ENCODE measurements at places on chromosomes 3 and 15. TPM values are rescaled to one million over a fixed set of nuclear protein-coding genes. Genes with fewer than 3 reads are reported as not detected.

DNA sequence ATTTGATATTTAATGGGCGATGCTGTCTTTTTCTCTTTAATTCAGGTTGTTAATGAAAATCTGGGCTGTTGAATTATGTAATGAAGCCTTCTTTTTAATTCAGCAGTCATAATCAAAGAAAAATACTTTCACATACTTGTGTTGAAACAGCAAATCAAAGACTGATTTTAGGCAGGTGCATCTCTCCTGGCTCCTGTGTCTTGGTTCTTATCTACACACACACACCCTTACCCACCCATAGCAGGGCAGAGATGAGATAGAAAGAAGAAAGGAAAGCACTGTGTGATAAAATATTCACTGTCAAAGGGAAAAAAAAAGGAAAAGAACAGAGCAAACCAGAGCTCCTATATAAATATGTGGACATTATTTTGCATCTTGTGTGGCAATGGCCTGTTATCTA lies 130.6 kb upstream of the CGNL1 start:
- no peaks in the 10 kb centered on the region for H3K4me1 ChIP-seq
- no peaks in the 10 kb centered on the region for H3K27me3 ChIP-seq
- no peak for DNase-seq
- H3K27ac ChIP-seq, result no peak overlapping the region

DNA sequence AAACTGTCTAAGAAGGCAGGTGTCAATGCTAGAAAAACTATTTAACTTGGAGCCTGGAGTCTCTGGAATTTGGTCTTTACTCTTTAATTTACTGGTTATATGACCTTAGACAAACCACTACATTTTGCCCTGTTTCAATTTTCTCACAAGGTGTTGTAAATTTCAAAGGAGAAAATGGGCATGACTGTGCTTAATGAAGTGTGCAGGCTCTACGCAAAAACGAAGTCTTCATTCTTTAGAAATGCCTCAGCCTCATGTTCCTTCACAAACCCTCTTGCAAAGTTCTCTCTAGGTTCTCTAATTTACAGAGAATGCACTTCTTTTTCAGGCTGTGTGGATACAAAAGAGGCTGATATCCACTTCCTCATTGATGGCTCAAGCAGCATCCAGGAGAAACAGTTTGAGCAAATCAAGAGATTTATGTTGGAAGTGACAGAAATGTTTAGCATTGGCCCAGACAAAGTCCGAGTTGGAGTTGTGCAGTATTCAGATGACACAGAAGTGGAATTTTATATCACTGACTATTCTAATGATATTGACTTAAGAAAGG lies 39.1 kb downstream of the COL6A5 start:
- no peaks in the 10 kb centered on the region for H3K36me3 ChIP-seq
- H3K27ac ChIP-seq, result no peak overlapping the region
- H3K4me3 ChIP-seq, result no peak overlapping the region
- no peaks in the 10 kb centered on the region for H3K4me1 ChIP-seq
- no peaks in the 10 kb centered on the region for H3K27me3 ChIP-seq
- DNase-seq, result no peak

Gene SAXO2
- total RNA-seq, result 22.8 TPM

Gene STRIT1
- total RNA-seq, result not detected

GRCh38 chr3:83625261-83625660 lies 1333.5 kb upstream of the CADM2 start:
- H3K4me1 ChIP-seq, result no peaks in the 10 kb centered on the region
- no peak for DNase-seq
- H3K4me3 ChIP-seq, result no peak overlapping the region

- H3K36me3 ChIP-seq, result peaks cover 13% of the 10 kb centered on the region
- no peaks in the 10 kb centered on the region for H3K27me3 ChIP-seq
- H3K4me3 ChIP-seq, result no peak overlapping the region
- peak; percentile 89 for DNase-seq
- no peaks in the 10 kb centered on the region for H3K4me1 ChIP-seq
Measured at GRCh38 chr15:75661100-75661755, 13.5 kb downstream of the SNX33 start.

DNA sequence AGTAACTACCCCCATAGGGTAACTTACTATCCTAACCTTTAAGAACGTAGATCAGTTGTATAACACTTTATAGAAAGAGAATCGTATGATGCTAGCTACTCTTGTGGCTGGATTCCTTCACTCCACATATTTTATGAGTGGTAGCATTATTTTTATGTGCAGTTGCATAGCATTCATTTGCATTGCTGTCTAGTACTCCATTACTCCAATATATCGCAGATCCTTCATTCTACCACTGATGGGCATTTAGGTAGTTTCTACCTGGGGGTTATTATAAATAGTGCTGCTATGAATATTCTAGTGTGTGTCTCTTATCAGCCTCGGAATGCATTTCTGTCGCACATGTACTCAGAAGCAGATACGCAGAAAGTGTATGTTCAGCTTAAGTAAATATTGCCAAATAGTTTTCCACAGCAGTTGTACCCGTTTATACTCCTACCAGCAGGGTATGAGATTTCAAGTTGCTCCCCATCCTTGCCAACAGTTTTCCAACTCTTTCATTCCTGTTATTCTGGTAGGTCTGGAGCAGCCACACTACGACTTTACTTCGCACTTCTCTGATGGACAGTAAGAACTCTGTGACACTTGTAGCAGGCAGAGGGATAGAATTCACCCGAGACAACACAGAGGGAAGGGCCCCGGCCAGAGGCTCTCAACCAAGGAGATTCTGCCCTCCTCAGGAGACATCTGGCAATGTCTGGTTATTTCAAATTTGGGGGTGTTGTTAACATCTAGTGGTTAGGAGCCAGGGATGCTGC lies 9.8 kb upstream of the VGLL4 start:
- no peak overlapping the region for H3K4me3 ChIP-seq
- H3K27ac ChIP-seq, result no peak overlapping the region
- peak; percentile 65 for DNase-seq
- H3K36me3 ChIP-seq, result no peaks in the 10 kb centered on the region
- no peaks in the 10 kb centered on the region for H3K27me3 ChIP-seq

- peaks cover 4% of the 10 kb centered on the region for H3K4me1 ChIP-seq
- no peak overlapping the region for H3K4me3 ChIP-seq
- H3K27ac ChIP-seq, result no peak overlapping the region
- DNase-seq, result no peak
- no peaks in the 10 kb centered on the region for H3K36me3 ChIP-seq
Measured at GRCh38 chr15:68239025-68239424, 9.5 kb upstream of the CLN6 start.

DNA sequence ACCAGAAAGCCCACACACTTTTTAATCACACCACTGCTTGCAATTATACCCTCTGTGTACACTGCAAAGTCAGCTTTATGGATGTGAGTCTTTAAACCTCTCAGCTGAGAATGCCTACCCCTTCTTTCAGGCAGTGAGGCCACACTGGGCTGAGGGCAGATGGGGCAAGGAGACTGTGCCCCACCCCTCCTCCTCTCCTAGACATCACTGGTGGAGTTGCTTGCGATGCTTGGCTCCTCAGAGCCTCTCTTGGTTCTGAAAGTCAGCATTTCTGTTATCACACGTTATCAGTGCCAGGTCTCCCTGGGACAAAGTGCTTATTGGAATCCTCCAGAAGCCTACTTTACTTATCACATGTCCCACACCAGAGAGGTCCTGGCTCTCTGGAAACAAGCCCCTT lies 128.2 kb downstream of the ZNF621 start:
- H3K27me3 ChIP-seq, result peaks cover 42% of the 10 kb centered on the region
- H3K27ac ChIP-seq, result no peak overlapping the region
- no peaks in the 10 kb centered on the region for H3K4me1 ChIP-seq

Gene ZKSCAN7
- 15.5 TPM for total RNA-seq

Gene MRAS
- total RNA-seq, result 6.3 TPM

GRCh38 chr3:58023531-58023930 lies 15.3 kb downstream of the FLNB start:
- peaks cover 57% of the 10 kb centered on the region for H3K36me3 ChIP-seq
- H3K27me3 ChIP-seq, result no peaks in the 10 kb centered on the region
- H3K4me1 ChIP-seq, result peaks cover 26% of the 10 kb centered on the region
- DNase-seq, result no peak
- H3K4me3 ChIP-seq, result no peak overlapping the region

DNA sequence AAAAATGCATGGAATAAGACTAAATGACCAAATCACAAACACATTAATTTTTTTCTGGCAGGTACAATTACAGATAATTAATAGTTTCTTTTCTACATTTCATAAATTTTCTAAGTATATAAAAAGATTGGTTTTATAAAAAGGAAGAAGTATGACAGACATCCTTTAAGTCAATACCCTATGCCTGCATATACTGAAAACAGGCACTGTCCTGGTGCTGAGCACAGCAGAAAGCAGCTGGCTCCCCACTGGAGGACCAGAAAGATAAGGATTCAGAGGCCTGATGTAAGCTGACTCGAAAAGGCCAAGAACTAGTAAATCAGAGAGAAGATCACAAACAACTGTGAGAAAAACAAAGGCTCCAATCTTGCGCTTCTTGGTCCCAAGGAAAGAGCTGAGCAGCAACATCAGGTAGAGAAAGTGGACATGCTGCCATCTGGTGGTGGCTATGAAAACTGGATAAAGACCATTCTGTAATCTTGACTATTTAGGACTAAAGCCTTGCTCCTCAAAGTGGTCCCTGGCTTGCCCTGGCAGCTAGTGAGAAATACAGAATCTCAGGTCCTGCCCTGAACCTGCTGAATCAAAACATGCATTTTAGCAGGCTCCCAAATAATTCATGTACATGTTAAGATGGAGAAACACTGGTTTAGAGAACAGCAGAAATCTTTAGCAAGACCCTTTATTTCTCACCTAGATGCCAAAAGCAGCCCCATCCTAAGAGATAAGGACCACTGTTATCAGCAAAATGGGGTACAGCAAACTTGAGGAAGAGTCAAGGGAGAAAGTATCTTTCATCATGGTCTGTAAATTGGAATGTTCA lies 76.0 kb downstream of the TRANK1 start:
- peak; percentile 87 for DNase-seq
- H3K27ac ChIP-seq, result no peak overlapping the region
- H3K27me3 ChIP-seq, result no peaks in the 10 kb centered on the region
- no peaks in the 10 kb centered on the region for H3K4me1 ChIP-seq
- no peaks in the 10 kb centered on the region for H3K36me3 ChIP-seq

DNA sequence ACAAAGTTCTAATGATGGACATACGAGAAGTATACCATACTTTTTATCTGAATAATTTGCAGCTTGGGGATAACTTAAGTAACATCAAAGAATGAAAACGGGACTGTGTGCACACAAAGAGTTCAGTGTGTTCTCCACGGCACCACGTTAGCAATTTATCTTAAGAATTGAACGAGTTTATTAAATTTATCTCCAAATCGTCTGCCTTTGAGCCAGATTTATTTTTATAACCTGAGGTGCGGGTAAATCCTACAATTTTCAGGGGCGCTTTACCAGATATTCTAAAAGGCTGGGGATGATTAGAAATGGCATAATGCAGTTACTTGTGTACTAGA lies 3.5 kb downstream of the CHD2 start:
- H3K27ac ChIP-seq, result peak overlapping the region; percentile 100
- H3K4me1 ChIP-seq, result peaks cover 4% of the 10 kb centered on the region
- no peak for DNase-seq
- H3K27me3 ChIP-seq, result no peaks in the 10 kb centered on the region
- peaks cover 54% of the 10 kb centered on the region for H3K36me3 ChIP-seq
- peak overlapping the region; percentile 95 for H3K4me3 ChIP-seq

- H3K27ac ChIP-seq, result no peak overlapping the region
- H3K36me3 ChIP-seq, result no peaks in the 10 kb centered on the region
- H3K27me3 ChIP-seq, result no peaks in the 10 kb centered on the region
- no peak for DNase-seq
- H3K4me3 ChIP-seq, result no peak overlapping the region
- H3K4me1 ChIP-seq, result peaks cover 2% of the 10 kb centered on the region
Measured at GRCh38 chr3:157097198-157097597, 62.7 kb downstream of the CCNL1 start.

Gene GNB4
- 13.3 TPM for total RNA-seq

DNA sequence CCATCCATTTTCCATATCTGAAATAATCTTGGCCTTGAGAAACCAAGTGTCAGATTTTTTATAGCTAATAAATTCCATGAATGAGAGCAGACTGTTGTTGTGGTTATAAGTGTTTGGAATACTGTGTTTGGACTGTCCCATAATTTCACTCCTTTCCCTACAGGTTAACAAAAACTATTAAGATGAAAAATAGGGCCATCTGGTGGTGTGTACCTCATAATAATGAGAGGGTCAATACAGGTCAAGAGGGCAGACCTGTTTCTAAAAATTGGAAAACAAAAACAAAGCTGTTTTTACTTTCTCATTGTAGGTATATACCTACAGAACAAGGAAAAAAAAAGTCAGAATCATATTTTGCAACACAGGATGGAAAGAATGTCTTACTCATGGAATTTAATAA lies 553.8 kb upstream of the SGO1 start:
- H3K36me3 ChIP-seq, result no peaks in the 10 kb centered on the region
- no peak overlapping the region for H3K4me3 ChIP-seq
- no peak for DNase-seq
- peaks cover 9% of the 10 kb centered on the region for H3K4me1 ChIP-seq
- H3K27me3 ChIP-seq, result no peaks in the 10 kb centered on the region

DNA sequence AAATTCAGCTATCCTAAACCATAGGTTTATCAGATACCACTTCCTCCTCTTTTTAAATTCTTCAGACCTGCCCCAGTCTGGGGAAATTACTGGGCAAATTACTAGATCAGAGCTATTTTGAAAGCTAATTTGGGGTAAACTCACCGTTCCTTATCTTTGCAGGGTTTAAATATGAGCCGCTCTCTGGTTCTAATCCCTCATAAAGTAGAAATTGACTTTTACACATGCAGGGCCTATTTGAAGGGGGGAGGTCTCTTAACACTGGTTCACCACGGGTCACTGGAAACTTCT lies 11.0 kb upstream of the MEIS2 start:
- no peaks in the 10 kb centered on the region for H3K36me3 ChIP-seq
- no peak for DNase-seq
- H3K27me3 ChIP-seq, result peaks cover 76% of the 10 kb centered on the region
- peaks cover 4% of the 10 kb centered on the region for H3K4me1 ChIP-seq

- no peaks in the 10 kb centered on the region for H3K36me3 ChIP-seq
- no peak overlapping the region for H3K27ac ChIP-seq
- no peaks in the 10 kb centered on the region for H3K27me3 ChIP-seq
Measured at GRCh38 chr3:111610612-111611054, 15.5 kb upstream of the ZBED2 start.

DNA sequence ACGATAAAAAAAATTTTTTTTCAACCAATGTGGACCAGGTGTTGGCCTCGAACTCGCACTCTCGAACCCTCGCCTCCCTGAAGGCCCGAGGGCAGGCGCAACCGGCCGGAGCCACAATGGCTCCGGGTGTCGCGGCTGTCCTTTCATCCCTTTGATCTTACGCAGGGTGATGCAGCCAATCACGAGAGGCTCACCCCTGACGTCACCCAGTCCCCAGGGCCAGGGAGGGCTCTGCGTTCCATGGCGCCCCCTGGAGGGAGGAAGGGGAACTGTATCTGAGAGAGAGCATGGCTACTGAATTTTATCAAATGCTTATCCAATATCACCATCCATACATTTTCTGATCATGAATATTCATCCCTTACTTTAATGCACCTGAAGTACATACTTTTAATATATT lies 15.4 kb upstream of the GMNC start:
- no peaks in the 10 kb centered on the region for H3K36me3 ChIP-seq
- peak; percentile 68 for DNase-seq
- H3K27me3 ChIP-seq, result no peaks in the 10 kb centered on the region
- H3K27ac ChIP-seq, result no peak overlapping the region
- no peak overlapping the region for H3K4me3 ChIP-seq

- H3K27ac ChIP-seq, result no peak overlapping the region
- DNase-seq, result no peak
- H3K4me1 ChIP-seq, result no peaks in the 10 kb centered on the region
- H3K36me3 ChIP-seq, result no peaks in the 10 kb centered on the region
- peak overlapping the region; percentile 90 for H3K4me3 ChIP-seq
- no peaks in the 10 kb centered on the region for H3K27me3 ChIP-seq
Measured at GRCh38 chr3:125594125-125594524, 1.2 kb downstream of the OSBPL11 start.

GRCh38 chr3:68997887-68998286 lies 15.6 kb downstream of the EOGT start:
- H3K27me3 ChIP-seq, result no peaks in the 10 kb centered on the region
- peaks cover 8% of the 10 kb centered on the region for H3K4me1 ChIP-seq
- DNase-seq, result no peak
- H3K4me3 ChIP-seq, result no peak overlapping the region
- H3K27ac ChIP-seq, result no peak overlapping the region
